ENCODE measurements at places on chromosomes 1 and 21.

GRCh38 chr1:79131626-79132025 is 125.1 kb upstream of the ADGRL4 start:
- DNase-seq: no peak

DNA sequence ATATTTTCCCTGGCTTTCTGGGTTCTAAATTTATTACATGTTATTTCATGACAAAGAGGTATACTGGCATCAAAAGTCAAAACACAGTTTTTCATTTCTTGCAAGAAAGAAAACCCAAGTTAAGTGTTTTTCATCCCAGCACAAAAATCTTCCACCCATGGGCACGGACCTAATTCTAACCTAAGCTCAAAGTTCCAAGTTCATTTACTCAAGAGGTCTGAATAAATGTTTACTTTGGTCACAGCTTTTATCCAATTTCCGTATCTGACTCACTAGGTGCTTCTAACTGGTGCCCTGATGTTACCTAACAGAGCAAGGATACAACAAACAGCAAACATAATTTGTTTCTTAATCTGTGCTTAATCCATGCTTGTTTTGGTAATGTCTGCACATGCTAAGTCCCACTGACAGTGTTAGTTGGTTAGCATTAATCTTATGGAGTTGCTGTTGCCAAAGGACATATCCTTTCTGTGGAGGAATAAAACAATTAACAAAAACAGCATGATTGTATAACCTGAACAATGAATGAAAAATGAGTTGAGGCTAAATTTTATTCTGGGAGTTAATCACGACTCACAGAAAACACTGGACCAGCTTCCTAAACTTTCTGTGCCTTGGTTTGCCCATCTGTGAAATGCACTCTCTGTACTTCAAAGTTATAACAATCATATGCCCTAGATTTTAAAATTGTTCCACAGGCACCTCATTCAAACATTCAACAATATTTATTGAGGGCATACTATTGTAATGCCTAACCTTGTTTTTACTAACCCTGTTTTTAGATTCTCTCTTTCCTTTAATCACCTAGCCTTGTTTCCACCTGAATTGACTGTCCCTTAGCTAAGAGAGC is 4.2 kb upstream of the CHD1L start:
- DNase-seq: peak; percentile 19

DNA sequence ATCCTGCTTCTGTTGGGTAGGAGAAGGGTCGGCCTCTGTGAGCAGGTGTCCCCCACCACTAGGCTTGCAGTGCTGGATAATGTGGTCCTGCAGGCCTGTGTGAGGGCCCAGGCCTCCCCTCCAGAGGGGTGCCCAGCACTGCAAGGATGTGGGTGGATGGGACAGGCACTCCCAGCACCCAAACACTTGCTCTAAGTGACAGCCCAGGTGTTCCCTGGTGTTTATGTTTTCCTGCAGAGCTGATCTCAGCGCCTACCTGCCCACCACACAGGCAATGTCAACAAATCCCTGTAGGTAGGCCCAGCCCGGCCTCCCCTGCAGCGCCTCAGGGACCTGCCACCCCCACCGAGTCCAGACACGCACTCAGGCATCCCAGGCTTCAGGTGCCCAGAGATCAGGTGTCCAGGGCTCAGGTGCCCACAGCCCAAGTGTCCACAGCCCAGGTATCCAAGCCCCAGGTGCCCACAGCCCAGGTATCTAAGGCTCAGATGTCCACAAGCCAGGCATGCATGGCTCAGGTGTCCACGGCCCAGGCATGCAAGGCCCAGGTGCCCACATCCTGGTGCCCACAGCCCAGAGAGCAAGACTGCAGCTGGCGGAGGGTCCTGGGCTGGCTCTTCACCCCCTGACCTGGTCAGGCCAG is 59.2 kb downstream of the WNT9A start:
- peak; percentile 66 for DNase-seq

- DNase-seq: no peak
These were observed 143.2 kb upstream of the CSF3R start for GRCh38 chr1:36625935-36626310.

DNA sequence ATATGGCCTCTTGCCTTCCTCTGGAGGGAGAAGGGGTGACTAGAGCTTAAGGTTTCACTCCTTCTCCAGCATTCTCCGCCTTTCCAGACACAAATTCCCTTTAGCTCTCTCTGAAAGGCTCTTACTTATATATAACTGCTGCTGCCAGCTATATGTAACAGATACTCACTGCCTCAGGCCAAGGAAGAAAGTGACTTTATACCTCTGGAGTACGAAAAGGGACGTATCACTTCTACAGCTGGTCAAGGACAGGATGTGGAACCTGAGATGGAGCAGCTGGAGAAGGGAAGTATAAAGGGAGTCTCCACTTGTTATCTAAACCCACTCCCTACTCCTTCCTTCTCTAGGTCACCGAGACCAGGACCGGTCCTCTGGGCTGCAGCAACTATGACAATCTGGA is 102.4 kb downstream of the BRINP2 start:
- DNase-seq: no peak

GRCh38 chr21:30058928-30059327 is 107.7 kb downstream of the CLDN17 start:
- DNase-seq: no peak

- peak; percentile 45 for DNase-seq
These were observed 552 bp downstream of the DLGAP3 start for GRCh38 chr1:34928699-34929496.

DNA sequence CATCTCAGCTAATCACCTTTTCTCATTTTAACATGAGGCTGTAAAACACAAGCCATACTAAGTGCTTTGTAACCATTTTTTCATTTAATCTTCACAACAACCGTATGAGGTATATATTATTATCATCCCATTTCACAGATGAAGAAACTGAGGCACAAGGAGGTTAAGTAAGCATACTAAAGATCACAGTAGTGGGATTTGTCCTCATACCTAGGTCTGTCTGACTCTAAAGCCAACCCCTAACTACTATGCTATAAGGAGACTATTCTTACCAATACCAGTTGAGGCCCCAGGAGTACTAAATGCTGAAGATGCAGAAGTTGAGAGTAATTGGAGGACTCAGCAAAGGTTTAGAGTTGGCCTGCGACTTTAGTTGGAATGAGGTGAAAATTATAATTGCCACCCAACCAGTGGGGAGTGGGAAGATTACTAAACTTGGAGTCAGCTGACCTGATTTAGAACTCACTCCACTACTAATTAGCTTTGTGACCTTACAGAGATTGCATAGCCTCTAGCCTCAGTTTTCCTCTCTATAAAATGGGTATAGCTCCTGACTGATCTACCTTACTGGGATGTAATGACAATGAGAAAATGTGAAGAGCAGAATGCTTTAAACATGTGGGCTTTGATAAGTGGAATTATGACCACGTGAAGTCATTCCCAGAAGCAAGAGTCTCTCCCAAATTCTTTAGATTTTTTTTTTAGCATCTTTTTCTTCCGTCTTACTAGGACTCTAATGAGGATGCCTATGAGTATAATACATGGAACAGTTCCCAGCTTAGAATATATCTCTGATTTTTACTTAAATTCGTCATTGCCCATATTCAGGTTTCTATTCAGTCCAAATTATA is 85.8 kb upstream of the IPO9 start:
- DNase-seq: no peak

DNA sequence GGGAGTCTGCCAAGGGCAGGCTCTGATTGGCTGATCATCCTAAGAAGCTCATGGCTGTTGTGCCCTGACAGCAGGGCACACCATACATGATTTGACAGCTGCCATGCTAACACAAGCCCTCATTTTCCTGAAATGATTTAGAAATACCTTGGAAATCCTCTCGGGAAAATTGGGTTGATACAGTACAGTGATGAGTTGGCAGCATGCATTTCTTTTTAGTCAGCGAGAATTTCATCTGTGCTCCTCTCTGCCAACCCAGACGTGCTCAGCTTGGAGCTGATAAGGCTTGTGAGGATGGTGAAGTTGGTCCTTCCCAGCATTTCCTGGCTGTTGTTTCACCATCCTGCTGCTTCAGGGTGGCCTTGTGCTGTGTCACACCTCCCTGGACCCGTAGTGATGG is 22.6 kb upstream of the KCNQ4 start:
- DNase-seq: no peak

DNA sequence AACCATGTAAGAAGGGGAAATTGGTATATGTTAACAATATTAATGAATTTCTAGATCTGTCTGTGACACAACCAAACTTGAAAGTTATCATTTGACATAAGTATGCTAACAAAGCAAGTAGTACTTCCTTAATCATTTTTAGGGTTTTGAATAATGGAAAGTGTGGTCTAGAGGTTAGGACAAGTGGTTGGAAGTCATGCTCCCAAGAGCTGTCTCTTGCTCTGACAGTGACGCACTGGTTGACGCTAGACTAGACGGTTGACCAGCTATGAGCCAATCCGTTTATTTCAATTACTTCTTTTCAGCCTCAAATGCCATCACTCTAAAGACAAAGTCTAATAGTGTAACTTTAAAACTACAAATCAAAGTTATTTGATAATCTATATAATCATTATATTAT is 20.7 kb upstream of the RGS1 start:
- no peak for DNase-seq

DNA sequence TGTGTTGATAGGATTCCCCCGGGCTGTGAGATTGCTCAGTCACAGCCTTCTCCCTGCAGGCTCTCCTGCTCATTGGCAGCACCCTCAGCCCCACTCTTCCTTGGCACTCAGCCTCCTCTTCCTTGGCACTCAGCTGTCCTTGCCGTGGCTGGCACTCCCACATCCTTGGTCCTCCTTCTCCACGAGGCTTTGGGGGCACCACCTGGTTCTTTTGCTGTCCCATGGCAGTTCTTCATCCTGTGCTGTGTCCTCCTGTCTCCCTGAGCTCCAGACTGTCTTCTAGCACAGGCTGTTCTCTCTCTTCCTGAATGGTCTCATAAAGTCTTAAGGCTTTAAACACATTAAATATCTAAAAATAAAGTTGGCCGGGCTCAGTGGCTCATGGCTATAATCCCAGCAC is 27.0 kb downstream of the PKNOX1 start:
- DNase-seq: no peak

GRCh38 chr1:171506525-171507304 is 21.4 kb downstream of the PRRC2C start:
- DNase-seq: peak; percentile 78

- no peak for DNase-seq
These were observed 33.0 kb downstream of the QSOX1 start for GRCh38 chr1:180187626-180188025.

DNA sequence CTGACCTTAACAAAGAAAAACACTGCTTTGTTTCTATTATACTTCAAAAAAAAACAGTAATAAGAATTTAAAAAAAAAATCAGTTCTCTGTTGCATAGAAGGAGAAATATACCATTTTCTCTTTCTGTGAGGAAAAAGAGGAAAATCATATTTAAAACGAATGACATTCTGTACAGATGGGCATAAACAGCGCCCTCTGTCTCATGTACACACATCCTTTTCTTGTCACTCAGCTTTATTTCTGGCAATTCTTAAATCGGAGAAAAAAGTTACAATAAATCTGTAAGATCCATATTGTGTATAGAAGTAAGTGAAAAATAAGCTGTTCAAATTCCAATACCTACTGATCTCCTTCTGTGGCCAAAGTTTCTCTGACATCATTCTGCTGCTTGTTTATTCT is 245.4 kb downstream of the SMYD3 start:
- no peak for DNase-seq

DNA sequence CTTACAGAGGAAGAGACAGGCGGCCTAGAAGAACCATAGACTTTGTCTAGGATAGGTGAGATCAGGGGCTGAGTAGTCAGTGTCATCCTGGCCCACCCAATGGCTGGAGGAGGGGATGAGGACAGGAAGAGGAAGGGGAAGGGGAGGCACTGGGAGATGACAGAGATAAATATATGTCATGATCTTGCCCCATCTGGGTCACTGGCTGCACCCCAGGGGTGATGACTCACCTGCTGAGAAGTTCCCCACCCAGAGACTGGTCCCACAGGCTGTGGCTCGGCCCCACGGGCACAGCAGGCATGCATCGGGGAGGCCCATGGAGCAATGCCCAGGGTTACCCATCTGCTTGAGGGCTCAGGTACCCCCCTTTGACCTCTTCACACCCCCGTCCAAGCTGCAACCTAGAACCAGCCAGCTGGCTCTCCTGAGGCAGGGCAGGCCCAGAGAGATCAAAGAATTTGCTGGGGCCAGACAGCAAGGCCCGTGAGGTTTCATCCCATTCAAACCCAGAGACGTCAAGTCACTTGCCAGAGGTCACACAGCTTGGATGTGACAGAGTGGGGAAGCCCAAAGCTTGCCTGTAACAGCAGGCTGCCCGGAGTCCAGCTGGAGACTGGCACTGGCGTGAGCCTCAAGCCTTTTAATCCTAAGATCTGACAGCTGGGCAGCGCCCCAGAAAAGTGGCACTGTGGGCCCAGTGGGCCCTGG is 34.7 kb upstream of the CASZ1 start:
- DNase-seq: peak; percentile 17

DNA sequence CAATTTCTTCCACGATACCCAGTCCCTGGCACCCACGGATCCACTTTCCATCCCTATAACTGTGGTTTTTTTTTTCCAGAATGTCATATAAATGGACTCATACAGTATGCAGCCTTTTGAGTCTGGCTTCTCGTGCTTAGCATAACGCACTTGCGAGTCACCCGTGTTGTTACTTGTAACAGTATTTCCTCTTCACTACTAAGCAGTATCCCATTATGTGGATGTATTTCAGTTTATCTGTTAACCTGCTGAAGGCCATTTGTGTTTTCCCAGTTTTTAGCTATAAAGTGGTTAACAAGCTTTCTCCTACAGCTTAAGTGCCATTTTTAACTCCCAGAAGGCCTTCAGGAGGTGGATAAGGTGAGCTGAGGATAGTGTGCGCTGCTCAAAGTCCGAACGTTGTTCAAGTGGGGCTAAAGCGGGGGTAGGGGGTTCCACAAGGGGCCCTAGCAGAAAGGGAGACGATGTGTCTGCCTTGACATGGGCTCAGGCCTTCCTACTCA is 829 bp downstream of the ADAR start:
- peak; percentile 35 for DNase-seq

- DNase-seq: no peak
These were observed 4.7 kb downstream of the TINAGL1 start for GRCh38 chr1:31580891-31581603.

GRCh38 chr1:59692591-59692990 is 122.2 kb upstream of the HOOK1 start:
- DNase-seq: peak; percentile 63

GRCh38 chr1:232487236-232487635 is 142.7 kb downstream of the SIPA1L2 start:
- no peak for DNase-seq

DNA sequence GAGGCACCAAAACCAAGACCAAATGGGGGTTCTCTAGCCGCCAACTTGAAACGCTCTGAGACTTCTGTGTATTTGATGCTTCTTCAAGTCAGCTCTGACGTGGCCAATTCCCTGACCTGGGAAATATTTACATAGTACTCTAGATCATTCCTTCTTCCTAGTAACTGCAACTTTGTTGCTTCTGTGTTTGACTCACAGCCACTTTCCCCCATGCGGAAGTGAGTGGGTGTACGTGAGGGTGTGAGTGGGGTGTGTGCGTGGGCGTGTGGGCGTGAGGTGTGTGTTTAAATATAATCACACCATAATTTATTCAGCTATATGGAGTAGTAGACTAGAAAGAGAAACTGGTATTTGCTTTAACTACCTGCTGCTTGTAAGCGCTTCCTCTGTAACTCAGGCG is 111.0 kb downstream of the TAS1R2 start:
- no peak for DNase-seq

- no peak for DNase-seq
These were observed 450.4 kb downstream of the MATN1 start for GRCh38 chr1:30273021-30273325.

All from NCI-H69 (cell line).